ENCODE measurements at places on chromosomes 12 and 14.

DNA sequence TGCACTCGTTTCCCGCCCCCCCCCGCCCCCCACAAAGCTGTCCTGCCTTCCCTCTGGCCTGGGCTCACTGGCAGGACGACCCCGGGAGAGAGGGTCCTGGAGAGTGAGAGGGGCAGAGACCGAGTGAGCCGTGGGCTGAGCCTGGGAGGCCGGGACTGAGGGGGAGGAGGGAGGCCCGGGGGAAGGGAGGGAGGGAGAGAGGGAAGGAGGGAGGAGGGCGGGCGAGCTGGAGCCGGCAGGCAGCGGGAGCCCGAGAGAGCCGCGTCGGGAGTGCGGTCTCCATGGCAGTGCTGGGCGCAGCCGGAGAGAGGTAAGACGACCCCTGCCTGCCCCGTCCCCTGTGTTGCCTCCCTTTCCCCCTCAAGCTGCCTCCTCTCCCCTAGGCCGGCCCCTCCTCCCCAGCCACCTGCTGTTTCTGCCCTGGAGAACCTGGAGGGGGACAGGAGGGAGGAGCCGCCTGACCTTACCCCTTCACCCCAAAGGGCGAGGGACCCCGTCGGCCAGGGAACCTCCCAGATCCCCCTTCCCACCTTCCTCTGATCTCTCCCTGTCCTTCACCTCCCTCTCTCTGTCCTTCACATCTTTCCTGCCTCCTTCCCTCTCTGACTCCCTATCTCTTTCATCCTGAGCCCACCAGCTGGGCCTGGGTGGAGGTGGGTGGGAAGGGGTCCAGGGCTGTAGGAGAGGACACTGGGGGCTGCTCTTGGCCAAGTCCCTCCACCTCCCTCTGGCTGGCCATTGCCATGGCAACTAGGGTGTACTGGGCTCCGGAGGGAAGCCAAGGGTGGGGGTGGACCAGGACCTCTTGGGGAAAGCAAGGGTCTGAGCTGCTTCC is at the start of gene GPR162:
TSS of gene GPR162 (plus strand) at position 231 of the 835 bp plus-strand sequence. CDS start 2,078 bp downstream, outside the sequence.
- peak within 1 kb of the TSS; percentile 53 for H3K4me3 ChIP-seq
- no peak within 1 kb of the TSS for H3K27ac ChIP-seq
- peaks cover 67% of the 10 kb centered on the region for H3K27me3 ChIP-seq
- no peaks in the 10 kb centered on the region for H3K36me3 ChIP-seq
- no peak for DNase-seq
- peaks cover 27% of the 10 kb centered on the region for H3K4me1 ChIP-seq

GRCh38 chr14:50319721-50320120 is 7.6 kb downstream of the DMAC2L start:
- no peak overlapping the region for H3K4me3 ChIP-seq
- H3K27me3 ChIP-seq: no peaks in the 10 kb centered on the region
- H3K36me3 ChIP-seq: peaks cover 11% of the 10 kb centered on the region
- peaks cover 8% of the 10 kb centered on the region for H3K4me1 ChIP-seq
- no peak overlapping the region for H3K27ac ChIP-seq
- DNase-seq: no peak

- DNase-seq: no peak
- no peaks in the 10 kb centered on the region for H3K36me3 ChIP-seq
- no peak overlapping the region for H3K4me3 ChIP-seq
- no peaks in the 10 kb centered on the region for H3K27me3 ChIP-seq
These were observed 216.8 kb downstream of the PPFIA2 start for GRCh38 chr12:81542065-81543010.

DNA sequence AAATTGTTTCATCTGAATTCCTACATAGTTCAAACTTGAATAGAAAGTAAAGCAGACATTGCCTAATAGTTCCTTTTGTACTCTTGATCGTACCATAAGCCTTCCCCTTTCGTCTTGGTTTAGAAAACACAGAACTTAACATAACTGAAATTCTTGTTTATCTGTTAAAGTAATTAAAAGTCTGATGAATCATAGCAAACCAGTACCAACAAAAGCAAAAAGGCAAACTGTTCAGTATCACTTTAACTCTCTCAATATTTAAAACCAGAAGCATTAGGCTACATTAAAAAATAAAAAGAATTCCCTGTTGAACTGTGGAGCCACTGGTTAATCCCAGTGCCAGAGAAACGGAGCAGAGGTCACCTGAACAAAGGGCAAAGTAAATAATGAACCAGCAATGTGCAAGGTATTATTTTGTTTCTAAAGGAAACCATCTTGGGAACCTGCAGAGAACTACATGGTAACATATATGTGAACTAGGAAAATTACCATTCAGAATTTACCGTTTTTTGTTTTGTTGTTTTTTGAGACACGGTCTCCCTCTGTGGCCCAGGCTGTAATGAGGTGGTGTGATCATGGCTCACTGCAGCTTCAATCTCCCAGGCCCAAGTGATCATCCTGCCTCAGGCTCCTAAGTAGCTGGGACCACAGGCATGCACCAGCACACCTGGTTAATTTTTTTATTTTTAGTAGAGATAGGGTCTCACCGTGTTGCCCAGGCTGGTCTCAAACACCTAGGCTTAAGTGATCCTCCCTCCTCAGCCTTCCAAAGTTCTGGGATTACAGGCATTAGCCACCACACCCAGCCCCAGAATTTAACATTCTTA is 17.1 kb upstream of the HIGD1C start:
- H3K4me1 ChIP-seq: peaks cover 28% of the 10 kb centered on the region
- H3K27ac ChIP-seq: peak overlapping the region; percentile 56
- peaks cover 32% of the 10 kb centered on the region for H3K36me3 ChIP-seq
- H3K4me3 ChIP-seq: no peak overlapping the region
- H3K27me3 ChIP-seq: no peaks in the 10 kb centered on the region

GRCh38 chr14:81311778-81312177 is 88.3 kb downstream of the STON2 start:
- H3K36me3 ChIP-seq: no peaks in the 10 kb centered on the region
- no peak overlapping the region for H3K27ac ChIP-seq
- no peak for DNase-seq
- H3K27me3 ChIP-seq: no peaks in the 10 kb centered on the region
- no peak overlapping the region for H3K4me3 ChIP-seq

GRCh38 chr14:53716578-53716977 is 240.0 kb downstream of the BMP4 start:
- H3K36me3 ChIP-seq: no peaks in the 10 kb centered on the region
- H3K4me1 ChIP-seq: peaks cover 18% of the 10 kb centered on the region
- H3K4me3 ChIP-seq: no peak overlapping the region
- H3K27me3 ChIP-seq: no peaks in the 10 kb centered on the region
- H3K27ac ChIP-seq: no peak overlapping the region
- DNase-seq: no peak
